Hematopoietic multipotent progenitor cell treated with erythropoietin and hydrocortisone succinate and interleukin-3 and kit ligand, for 15 days (in vitro differentiated cells): ENCODE measurements at places on chromosomes 11 and 22.

- no peak for DNase-seq
These were observed 79.6 kb downstream of the BMAL1 start for GRCh38 chr11:13357232-13357631.

DNA sequence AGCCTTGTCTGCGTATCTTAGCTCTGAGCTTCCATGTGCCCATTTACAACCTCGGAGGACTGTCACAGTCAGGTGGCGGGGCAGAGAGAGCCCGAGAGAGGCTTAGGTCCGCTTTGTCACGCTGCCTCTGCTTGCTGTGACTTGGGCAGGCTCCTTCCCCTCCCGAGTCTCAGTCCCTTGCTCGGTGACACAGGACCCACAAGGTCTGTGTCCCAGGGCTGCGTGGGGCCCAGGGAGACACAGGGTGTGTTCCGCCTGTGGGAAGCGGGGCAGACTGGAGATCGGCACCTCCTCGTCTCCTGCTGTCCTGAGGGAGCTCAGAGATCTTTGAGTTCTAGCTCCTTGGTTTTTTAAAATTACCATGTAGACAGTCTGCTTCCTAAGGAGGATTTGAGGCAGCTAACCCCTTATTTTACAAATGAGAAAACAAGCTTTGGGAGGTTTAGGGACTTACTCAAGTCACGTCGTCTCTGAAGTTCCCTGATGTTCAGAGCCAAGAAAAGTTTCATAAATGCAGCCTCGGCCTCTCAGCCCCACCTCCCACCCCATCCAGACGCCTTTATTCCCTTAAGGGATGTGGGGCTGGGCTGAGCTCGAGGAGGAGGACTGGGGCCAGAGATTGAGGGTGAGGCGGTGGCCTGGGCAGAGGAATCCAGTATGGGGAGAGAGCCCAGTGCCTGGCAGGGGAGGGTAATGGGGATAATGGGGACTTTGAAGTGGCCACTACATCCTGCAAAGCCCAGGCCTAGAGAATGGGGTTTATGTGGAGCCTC, 103.6 kb downstream of the NECTIN1 start:
- DNase-seq: no peak

- DNase-seq: no peak
These were observed 67.3 kb downstream of the RSF1 start for GRCh38 chr11:77753230-77753629.

DNA sequence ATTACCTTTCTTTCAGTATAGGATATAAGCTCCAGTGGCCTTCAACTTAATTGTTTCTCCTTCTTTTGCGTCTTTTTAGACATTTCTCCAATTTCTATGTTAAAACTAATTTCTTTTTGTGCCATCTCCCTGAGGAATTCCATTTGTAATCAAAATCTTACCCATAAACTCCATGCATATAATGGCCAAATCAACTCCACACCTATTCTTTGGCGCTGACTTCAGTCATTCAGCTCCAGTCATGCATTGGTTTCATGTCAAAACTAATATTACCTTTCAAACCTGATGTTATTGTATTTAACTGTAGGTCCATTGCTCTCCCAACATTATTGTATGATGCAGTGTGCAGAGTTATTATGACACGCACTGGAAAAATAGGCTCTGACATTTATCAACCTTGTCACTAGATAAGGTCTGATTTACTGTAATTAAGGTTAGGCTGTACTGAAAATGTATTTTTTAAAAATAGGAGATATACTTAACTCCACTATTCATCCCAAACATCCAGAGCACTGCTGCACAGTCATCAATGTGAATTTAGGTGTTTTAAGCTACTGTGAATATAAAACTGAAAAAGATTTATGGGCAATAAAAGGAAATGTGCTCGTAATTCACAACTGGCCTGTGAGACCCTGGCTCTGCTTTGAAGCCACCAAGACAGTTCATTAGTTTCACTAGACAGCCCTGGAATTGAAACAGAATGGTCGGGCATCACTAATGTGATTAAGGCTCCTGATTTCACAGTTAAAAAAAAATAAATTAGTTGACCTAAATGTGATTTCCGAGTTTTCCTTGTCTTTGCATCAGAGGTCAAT, 180.6 kb upstream of the GRIA4 start:
- no peak for DNase-seq

DNA sequence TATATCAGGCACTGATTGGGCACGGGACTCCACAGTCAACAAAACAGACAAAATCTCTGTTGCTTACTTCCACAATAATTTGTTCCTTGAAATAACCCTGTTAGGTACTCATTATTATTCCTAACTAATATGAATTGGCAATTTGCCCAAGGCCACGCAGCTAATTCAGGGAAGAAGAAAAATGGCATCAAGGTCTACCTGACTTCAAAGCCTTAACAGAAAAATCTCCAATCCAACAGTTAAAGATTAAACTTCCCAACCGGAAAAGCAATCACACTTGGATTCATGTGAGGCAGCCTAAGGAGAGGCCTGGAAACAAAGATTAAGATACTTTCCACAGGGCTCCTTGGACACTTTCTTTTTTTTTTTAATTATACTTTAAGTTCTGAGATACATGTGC, 68.9 kb downstream of the PRCP start:
- no peak for DNase-seq

DNA sequence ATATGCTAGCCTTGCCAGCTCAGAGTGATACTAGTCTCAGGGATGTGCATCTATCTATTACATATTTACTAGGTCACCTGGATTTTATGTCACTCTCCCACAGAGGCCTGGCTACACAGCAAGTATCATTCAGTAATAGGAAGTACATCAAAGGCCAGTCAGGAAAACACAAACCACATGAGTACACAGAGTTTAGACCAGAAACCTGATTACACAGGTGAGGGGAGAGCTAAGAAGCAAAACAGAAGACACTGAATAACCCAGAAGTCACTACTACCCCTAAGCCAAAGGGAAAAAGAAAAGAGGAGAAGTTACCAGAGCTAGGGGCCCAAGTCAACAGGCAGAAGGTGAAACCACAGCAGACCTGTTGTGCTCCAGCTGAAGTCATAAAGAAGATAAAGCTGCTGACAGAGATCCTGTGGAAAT, 13.3 kb downstream of the LPXN start:
- DNase-seq: no peak

DNA sequence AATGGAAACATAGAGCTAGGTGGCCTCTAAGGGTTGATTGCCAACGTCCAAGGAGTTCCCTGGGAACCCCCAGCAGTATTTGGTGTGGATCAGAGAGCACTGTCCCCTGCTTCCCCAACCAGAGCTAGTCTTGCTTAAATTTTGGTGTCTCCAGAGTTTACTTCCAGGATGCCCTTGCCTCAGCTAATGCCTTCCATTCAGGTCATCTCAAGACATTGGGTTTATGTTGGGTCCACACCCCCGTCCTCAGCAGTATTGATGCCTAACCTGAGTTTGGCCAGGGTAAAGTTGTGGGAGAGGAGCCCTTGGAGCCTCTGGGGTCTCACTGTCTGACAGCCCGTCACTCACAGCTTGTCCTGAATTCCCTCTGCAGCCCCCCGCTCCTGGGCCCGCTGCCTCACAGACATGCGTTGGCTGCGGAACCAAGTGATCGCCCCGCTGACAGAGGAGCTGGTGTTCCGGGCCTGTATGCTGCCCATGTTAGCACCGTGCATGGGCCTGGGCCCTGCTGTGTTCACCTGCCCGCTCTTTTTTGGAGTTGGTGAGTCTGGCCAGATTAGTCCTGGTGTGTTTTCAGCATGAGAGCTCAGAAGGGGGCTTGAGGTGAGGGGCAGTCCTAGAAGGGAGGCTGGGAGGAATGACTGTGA, 1.4 kb downstream of the RCE1 start:
- DNase-seq: no peak

DNA sequence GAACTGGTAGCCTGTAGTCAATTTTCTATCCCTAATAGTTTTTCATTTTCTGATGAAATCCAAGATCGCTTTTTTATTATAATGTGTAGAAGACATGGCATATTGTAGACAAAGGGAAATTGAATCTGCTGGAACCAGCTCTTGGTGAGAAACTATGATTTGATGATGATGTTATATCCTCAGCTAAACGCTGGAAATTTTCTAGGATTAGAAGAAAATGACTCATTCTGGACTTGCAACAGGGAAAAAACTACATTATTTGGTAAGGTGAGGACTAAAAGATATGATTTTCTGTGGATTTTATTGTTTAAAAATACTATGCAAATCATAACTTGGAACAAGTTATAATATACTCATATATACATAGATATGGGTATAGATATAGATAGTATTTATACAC, 14.1 kb upstream of the PGM2L1 start:
- DNase-seq: no peak

DNA sequence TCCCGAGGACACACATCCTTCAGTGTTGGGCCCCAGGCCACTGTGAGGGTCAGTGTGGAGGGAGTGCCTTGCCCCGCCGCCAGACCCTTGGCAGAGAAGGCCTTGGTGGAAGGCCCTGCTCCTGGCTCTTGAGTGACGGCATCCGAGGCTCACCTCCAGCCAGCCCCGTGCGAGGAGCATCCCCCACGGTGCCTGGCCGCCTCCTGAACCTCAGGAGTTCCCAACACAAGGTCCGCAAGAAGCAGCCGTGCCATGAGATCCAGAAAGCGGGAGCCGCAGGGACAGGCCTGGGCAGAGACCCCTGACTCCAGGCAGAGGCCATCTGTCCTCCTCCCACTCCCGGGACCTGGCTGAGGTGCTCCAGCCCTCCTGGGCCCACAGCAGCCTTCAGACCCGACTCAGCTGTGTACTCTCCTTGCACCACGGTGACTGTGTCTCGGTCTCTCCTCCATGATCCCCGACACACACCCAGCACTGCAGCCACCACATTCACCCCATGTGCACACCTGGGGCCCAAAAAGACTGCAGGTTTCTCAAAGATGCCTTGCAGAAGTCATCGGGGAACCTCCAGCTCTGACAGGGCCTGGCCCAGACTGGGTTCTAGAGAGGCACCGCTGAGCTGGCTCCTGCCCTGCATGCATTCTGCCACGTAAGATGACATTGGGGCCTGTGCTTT, 870.2 kb downstream of the BRD1 start:
- DNase-seq: no peak

DNA sequence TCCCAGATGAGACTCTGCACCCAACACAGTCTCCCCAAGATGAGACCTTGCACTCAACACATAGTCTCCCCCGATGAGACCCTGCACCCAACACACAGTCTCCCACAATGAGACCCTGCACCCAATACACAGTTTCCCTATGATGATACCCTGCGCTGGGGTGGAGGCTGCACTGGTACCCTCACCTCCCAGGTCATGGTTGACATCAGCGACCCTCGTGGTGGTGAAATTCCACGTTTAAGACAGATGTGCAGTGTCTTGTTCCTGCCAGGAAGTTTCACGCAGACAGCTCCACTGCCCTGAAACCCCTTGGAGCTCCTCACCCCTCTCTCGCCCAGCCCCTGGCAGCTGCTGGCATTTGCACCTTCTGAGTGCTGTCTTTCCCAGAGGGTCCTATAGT, 9.5 kb downstream of the MUC5AC start:
- DNase-seq: no peak

DNA sequence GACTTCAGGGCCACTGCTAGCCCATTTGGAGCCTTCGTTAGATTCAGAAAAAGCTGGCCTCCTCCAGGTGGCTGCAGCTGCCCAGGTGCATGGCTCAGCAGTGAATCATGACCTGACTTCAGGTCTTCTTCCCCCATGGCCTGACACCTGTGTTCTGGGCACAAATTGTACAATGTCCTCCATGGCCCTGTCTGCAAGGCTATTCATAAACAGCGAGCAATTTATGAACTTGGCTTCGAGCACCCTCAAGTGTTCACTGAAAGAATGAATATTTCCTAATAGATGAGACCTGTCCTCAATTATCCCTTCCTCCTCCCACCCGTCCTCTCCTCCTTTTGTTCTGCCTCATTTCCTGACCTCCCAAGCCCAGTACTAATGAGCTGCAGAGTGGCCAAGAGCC, 12.2 kb upstream of the VPS37C start:
- DNase-seq: no peak
